Kidney (tissue), 22 donors: ENCODE measurements at places on chromosomes 7 and 10. TPM values are rescaled to one million over a fixed set of nuclear protein-coding genes. Genes with fewer than 3 reads are reported as not detected.

FAM171A1 gene
- 30.4 TPM for polyA plus RNA-seq

TUBAL3 gene
- polyA plus RNA-seq, result 10.8 TPM

FGFR2 gene
- 20.2 TPM for polyA plus RNA-seq

SLC13A4 gene
- not detected for polyA plus RNA-seq

OPALIN gene
- polyA plus RNA-seq, result not detected
